Daoy (cell line): ENCODE measurements at places on chromosomes 12 and 14. TPM values are rescaled to one million over a fixed set of nuclear protein-coding genes. Genes with fewer than 3 reads are reported as not detected.

MYF5 gene
- not detected in 2 replicates for total RNA-seq

DYRK4 gene
- total RNA-seq: 36.0 and 48.5 TPM in 2 replicates

CERS5 gene
- total RNA-seq: 18.2 and 36.6 TPM in 2 replicates

STYK1 gene
- total RNA-seq: 0.17 and 1.0 TPM in 2 replicates

YBX3 gene
- 25.3 and 27.6 TPM in 2 replicates for total RNA-seq

PTPRB gene
- 1.6 and 1.7 TPM in 2 replicates for total RNA-seq

GRCh38 chr12:106917503-106917902 is 38.2 kb upstream of the TMEM263 start:
- DNase-seq: no peak

GRCh38 chr12:40001406-40001805 is 104.5 kb downstream of the SLC2A13 start:
- no peak for DNase-seq

- DNase-seq: no peak
These were observed 15.1 kb downstream of the SOCS2 start for GRCh38 chr12:93587611-93588010.

- no peak for DNase-seq
These were observed 37.0 kb upstream of the MEG3 start for GRCh38 chr14:100788942-100789341.

- no peak for DNase-seq
These were observed 337.9 kb upstream of the KITLG start for GRCh38 chr12:88918161-88918560.

DNA sequence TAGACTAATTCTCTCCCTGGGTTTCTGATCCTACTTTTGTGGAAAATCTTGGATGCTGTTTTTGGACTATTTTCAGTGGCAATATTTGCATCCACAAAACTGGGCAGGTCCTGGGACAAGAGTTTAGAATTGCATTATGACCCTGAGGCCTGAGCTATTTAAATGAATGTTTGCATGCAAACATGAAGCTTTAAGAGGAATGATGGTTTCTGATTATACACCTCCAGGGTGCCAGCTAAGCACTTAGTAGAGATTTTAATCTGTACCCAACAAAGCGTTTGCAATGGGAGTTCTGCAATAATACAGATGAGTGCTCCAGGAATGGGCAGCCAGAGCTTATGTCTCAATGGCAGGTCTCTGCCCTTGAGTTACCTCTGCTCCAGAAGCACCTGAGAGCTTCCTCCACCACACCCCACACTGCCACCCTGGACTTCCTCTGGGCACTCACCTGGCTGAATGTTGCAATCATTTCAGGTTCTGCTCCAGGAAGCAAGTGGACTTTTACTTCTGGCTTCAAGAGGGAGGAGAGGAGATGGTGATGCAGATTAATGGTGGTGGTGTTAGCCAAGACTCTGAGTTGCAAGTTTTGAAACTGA is 6.0 kb upstream of the SPTLC2 start:
- DNase-seq: no peak
